ENCODE measurements at places on chromosomes 16 and 17.

- DNase-seq: no peak
These were observed 37.4 kb downstream of the TMEM186 start for GRCh38 chr16:8760021-8760420.

- no peak for DNase-seq
These were observed 36.2 kb downstream of the SETD6 start for GRCh38 chr16:58551496-58551895.

DNA sequence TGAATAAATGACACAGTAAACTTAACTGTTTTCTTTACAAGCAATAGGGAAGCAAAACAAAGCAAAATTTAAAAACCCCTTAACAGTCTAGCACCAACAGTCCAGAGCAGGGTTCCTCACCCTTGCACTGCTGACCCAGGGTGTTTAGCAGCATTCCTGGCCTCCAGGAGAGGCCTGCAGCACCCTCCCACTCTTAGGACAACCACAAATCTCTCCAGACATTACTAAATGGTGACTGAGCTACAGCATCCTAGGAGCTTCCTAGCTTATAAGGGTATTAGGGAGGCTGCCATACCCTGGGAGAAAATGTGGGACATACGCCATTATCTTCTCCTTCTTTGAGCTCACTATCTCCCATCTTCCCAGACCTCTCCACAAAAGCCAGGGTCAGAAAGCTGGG is 15.9 kb downstream of the POLG2 start:
- DNase-seq: no peak

- DNase-seq: no peak
These were observed 829 bp downstream of the PITPNM3 start for GRCh38 chr17:6555331-6556120.

DNA sequence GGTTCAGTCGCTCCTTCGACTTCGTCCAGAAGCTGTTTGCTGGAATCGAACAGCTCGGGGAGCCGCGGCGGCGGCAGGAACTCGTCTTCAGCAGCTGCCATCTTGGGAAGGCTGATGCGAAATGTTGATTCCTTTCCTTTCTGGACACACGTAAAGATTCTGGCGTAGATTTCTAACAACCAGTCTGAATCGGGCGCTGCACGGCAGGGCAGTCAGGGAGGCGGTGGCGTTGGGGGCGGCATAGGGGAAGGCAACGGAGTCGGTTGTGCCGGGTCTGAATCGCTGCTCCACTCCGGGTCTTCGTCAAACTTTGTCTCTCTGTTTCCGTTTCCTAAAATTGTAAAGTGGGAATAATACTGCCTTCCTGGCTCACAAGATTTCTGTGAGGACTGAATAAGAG is 30.3 kb downstream of the TEX14 start:
- no peak for DNase-seq

GRCh38 chr16:1080801-1081733 is 8.5 kb downstream of the SSTR5 start:
- no peak for DNase-seq

GRCh38 chr17:40315206-40315605 is 6.2 kb downstream of the RARA start:
- DNase-seq: no peak

DNA sequence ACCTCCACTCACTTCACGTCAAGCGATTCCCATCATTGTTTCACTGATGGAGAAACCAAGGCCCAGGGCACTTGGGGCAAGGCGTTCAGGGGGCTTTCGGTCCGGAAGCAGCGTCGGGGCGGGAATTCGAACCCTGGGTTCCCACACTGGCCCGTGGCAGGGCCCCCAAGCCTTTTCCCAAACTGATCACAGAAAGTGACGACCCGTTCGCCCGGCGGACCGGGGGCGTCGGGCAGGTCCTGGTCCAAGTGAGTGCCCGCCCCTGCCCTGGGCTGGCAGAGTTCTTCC is 856 bp upstream of the MON1B start:
- no peak for DNase-seq

DNA sequence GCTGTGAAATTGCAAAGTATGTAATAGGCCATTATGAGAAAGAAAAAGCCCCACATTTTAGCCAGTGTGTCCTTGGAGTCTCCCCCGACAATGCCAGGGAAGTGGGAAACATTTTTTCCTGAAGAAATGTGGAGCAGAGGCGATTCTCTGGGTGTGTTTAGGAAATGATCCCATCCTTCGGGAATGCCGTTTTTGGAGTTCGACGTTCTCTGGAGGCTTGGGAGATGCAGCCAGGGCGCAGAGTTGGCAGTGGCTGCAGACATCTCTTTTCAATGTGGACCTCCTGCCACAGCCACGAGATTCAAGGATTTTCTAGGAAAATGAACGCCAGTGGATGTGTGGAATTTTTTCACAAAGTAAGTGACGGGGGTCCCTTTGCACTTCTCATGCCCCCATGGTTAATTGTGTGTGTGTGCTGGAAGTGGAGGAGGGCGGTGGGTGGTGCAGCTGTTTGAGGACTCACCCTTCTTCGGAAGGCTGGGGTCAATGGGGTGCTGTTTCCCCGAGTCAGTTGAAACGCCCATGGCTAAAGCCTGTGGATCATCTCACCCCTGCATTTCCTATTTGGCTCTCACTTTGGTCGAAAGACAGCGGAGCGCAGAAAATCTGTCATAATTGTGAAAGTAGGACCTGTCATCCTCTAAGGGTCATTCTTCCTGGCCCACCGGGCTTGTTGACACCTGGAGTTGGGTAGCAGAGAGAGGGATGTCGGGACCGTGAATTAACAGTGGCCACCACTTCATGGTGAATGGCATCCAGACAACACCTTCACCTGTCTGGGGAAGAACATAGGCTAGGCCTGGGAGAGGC is 73.2 kb downstream of the CMIP start:
- DNase-seq: no peak

GRCh38 chr17:28974451-28974850 is 23.1 kb upstream of the PHF12 start:
- no peak for DNase-seq

GRCh38 chr16:24054741-24055491 is 201.2 kb upstream of the CACNG3 start:
- no peak for DNase-seq

DNA sequence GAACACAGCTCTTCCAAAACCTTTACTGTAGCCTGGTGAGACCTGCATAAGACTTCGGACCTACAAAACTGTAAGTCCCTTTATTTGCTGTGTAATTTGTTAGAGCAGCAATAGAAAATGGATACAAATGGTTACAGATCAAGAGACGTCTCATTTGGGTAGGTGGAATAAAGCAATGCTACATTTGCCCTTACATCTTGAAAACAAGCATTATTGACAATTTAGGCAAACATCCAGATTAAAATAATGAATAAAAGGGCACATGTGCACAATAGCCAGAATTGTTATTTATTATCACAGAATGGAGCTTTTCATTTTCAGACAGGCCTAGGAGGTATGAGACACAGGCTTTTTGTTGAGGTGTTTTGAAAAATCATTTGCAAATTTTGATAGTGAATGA is 222.2 kb upstream of the CPHXL start:
- no peak for DNase-seq

DNA sequence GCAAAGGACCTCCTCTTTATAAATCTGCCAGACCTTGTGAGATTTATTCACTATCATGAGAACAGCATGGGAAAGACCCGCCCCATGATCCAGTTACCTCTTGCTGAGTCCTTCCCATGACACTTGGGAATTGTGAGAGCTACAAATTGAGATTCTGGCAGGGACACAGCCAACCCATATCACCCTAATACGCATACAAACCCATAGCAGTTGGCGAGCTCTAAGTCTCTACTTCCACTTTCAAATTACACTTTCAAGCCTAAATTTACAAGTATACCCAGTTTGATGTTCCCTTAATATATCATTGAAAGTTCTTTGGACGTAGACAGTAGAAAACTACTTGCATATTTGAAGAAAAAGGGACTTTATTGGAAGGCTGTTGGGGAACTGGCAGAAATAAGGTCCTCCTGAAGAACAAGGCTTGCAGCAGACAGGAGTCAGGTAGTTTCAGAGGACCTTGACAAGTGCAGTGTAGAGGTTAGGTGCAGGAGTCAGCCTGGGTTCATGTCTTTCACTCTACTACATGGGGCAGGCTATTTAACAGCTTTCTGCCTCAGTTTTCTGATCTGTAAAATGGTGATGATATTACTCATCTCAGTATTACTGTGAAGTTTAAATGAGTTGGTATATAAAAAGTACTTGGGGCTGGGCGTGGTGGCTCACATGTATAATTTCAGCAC is 107.9 kb upstream of the EEF2KMT start:
- no peak for DNase-seq

- DNase-seq: no peak
These were observed 141.9 kb upstream of the CDH5 start for GRCh38 chr16:66224626-66225025.

GRCh38 chr17:63975541-63976092 is 2.9 kb upstream of the SCN4A start:
- DNase-seq: no peak

GRCh38 chr17:32623196-32623595 is 136.4 kb downstream of the CDK5R1 start:
- no peak for DNase-seq

DNA sequence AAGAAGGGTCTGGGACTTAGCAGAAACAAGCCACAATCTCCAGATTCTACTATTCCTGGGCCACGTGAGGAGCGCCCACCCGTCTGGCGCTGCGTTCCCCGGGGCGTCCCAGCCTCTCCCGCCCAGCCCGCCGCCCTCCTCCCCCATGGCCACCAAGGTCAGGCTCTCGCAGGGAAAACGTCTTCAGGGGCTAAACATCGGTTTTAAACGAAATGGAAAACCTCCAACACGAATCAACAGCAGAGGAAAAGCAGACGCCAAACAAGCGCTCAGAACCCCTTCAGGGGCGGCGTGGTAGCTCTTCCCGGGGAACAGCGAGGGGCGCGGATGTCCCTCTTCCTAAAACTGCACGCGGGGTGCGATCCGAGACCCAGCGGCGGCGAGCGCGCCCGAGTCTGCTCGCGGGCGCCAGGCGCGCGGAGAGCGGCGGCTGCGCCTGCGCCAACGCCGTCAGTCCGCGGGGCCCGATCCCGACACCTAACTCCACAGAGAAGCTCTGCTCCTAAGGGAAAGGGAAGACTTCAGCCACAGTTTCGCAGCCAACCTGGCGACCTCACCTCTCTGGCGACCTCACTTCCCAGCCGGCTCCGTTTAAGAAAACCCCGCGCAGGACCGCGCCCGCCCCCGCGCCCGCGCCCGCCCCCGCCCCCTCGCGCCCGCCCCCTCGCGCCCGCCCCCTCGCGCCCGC is 505 bp upstream of the COG1 start:
- peak; percentile 17 for DNase-seq

GRCh38 chr17:13885953-13886889 is 183.1 kb upstream of the COX10 start:
- DNase-seq: no peak

All from stimulated activated CD8-positive, alpha-beta memory T cell treated with anti-CD3 and anti-CD28 coated beads, Interleukin-7, amount 100 ng/mL, for 1 hour (primary cell).